ENCODE measurements at places on chromosomes 7 and 10.

GRCh38 chr7:101792051-101792681, 25.3 kb upstream of the CUX1 start:
- DNase-seq: no peak

GRCh38 chr10:30728766-30729165, 99.2 kb upstream of the LYZL2 start:
- DNase-seq: no peak

GRCh38 chr7:99000904-99001465, 122.7 kb downstream of the TRRAP start:
- DNase-seq: no peak

DNA sequence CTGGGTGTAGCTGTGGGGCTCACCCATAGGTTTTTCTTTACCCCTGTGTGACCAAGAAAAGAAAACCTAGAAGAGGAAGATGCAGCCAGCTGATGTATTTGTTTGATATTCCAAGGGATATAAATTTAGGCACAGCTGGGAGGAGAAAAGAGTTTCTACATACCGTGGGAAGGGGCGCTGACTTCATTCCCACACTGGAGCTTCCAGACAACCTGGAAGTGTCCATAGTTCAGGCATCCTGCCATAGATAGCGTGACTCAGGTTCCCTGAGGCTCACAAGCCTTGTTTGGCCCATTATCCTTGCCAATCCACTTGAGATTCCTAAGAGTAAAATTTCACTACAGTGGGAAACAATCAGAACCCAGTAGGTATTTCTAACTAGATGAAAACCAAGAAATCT, 371.7 kb upstream of the NRP1 start:
- DNase-seq: no peak

DNA sequence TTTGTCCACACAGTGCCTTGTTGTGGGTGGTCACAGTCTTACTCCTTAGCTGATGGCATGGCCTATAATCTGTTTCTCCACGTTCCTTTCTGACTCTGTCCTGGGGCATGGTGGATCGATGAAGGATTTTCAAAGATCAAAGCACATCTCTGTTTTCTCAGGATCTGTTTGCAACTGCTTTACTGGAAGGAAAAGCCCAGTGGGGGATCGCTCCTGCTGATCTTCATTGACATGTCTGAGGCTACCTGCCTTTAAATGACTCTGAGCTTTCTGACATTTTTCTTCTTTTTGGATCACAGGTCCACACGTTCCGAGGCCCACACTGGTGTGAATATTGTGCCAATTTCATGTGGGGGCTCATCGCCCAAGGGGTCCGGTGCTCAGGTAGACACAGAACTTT, 68.0 kb upstream of the PRR15 start:
- no peak for DNase-seq

DNA sequence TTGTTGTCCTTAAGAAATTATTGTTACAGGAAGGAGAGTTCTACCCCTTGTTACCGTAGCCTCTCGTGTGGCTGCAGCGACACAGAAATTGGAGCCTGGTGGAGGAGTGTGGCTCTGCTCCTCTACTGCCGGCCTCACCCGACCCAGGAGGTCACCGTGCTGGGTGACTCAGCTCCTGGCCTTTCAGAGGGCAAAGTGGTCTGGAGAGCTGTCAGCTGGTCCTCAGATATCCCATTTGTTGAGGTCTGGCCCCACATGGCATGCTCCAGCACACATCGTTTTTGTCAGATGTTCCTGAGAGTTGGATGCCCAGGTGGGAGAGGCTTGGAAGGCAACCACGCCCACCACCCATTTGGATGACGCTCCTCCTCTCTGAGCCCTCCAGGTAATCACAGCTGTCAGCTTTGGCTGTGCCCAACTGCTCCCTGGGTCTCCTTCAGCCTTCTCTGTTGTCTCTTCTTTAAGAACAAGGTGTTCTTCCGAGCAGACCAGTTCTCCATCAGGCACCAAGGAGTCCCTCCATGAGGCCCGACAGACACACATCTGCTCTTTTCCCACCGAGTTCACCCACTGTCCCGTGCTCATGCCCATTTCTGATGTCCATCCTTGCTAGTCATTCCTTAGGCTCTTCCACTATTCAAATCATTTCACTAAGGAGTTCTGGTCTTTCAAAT, 80.3 kb downstream of the RAMP3 start:
- DNase-seq: no peak
